T follicular helper cell (primary cell): ENCODE measurements at places on chromosomes 5 and 9.

DNA sequence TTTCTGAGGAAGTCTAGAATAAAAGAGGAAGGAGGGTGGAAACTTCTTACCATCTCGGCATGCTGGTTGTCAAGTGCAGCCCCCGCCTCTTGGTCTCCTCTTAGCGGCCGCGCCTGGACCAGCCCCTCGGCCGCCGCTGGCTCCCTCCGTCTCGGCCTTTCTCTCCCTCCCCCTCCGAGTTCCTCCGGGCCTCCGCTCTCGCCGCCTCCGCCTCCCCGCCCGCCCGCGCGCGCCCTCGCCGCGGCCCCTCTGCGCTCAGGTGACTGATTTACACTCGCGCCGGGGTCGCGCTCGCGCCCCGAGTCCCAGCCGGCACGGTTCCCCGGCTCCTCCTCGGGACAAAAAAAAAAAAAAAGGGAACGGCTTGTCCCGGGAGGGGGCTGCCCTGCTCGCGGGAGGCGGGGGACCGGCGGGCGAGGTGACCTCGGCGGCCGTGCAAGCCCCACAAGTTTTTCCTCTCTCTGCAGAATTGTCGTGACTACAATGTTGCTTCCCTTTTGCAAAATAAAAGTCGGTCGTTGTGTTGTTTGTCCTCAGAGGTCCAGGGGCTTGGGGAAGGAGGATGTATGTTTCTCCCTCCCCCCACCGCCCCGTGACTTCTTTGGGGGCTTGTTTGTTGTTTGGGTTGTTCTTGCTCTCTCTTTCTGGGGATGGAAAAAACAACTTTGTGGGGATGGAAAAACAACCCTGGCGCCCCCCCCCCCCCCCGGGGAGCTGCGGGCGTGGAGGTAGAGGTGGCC, at the start of gene BNC2:
BNC2 (minus strand) TSS at position 75 of the 740 bp plus-strand sequence; CDS start at position 53, 22 bp downstream.
- no peak for DNase-seq

DNA sequence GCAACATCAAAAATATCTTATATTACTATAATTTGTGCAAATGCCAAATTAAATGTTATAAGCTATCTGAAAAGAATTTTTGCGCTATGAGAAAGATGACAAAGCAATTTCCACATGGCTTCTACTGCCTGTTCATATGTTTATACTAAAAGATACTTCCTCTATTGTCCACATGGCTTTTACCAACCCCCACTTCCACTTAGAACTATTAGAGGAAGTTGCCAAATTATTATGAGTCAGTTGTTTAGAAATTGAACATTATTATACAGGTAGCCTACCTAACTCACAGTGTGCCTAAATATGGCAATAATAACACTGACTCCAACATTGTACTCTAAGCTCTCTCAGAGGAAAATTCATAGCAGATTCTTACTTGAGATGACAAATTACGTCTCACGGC, 37.6 kb upstream of the SLC27A6 start:
- no peak for DNase-seq

GRCh38 chr5:79235261-79235633, 684 bp upstream of the JMY start:
- DNase-seq, result no peak

DNA sequence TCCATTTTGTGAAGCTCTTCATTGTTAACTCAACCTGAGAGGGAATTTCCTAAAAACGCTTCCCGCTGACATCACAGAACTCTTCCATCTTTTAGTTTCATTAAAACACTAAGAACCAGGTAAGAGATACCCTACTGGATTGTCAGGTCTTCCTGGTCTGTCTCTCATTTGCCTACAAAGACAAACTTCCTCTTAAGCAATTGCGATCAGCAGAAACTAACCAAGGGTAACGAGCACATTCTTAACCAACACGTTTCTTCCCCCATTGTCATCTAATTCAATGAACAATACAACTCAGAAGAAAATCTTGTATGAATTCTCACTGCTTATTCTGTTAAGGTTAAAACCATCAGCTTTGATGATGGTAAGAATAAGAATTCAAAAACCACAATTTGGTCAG, 6.6 kb downstream of the FBXW11 start:
- DNase-seq, result no peak

DNA sequence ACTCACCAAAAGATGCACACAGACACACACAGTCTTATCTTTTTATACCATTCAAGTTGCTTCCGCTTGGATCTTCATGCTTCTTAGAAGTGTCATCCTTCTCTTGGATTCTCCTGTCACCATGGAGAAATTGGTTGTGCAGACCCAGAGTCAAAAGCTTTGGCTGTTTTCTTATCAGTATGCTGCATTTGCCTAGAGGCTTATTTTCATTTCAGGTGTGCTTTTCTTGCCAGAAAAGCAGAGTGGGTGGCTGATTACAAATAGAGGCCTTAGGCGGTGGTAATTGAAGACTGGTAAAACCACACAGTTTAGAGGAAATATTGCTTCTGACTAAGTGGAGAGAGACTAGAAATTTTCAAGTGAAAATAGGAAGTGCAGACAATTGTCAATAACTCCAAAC, 70.2 kb upstream of the TLE4 start:
- no peak for DNase-seq

GRCh38 chr9:131410044-131410491, 16.2 kb downstream of the PRRC2B start:
- no peak for DNase-seq

DNA sequence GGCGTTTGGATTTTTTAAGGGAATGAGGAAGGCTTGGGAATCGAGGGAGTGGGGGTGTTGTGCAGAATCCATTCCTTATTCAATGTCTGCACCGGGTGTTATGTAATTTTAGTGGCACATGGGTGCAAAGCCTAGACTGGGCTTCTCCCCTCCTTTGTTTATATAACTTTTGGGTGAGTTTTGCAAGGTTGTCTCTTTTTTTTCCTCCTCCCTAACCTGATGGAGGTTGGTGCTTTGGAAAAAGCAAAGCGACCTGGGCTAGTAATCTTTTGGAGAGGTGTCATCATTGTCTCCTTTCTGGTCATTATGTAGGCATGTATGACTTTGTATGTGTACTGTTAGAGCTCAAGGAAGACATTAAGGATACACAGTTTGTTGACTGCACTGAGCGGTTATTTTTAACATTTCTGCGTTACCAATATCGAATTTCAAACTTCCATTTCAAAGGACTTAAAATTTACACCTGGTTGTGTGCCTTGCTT, 3.1 kb downstream of the SMARCA2 start:
- no peak for DNase-seq

GRCh38 chr5:96957254-96958049, 21.6 kb downstream of the LNPEP start:
- no peak for DNase-seq

DNA sequence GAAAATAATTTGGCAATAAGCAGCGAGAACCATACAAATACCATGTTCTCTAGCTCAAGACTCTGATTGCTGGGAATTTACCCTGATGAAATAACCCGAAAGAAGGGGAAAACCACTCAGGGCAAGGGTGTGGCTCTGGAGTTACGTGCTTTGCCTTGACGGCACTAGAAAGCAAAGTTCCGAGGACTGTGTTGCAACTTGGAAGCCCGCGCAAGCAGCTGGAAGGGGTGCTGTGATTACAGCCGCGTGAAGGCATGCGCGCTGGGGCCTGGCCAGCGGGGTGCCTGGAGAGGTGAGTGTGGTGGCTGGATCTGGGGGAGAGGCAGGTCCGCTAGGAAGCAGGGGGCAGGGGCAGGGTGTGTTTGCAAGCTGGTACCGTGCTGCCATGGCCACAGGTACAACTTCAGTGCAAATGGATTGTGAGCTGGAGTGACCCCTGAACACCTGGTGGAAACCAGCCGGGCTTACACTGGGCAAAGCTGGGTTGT, 52.6 kb upstream of the CNOT6 start:
- no peak for DNase-seq
